ENCODE measurements at places on chromosomes 4 and X. TPM values are rescaled to one million over a fixed set of nuclear protein-coding genes. Genes with fewer than 3 reads are reported as not detected.

DNA sequence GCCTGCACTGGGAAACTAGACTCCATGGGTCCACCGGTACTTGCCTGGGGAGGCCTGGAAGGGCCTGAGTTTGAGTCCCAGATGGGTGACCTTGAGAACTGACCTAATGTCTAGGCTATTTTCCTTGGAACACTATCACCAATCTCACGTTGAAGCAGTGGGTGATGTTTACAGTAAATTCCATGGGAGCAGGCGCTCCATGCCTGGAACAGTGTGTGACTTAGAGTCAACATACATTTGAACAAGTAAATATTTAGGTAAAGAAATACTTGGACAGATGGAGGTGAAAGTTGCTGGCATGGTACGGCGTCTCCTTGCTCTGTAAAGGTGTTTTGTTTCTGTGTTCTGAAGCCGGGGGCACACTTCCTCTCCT, 47.5 kb downstream of the TBC1D14 start:
- DNase-seq: no peak

- no peak for DNase-seq
Observed at GRCh38 chr4:111883557-111883999, 261.7 kb upstream of the FAM241A start.

DNA sequence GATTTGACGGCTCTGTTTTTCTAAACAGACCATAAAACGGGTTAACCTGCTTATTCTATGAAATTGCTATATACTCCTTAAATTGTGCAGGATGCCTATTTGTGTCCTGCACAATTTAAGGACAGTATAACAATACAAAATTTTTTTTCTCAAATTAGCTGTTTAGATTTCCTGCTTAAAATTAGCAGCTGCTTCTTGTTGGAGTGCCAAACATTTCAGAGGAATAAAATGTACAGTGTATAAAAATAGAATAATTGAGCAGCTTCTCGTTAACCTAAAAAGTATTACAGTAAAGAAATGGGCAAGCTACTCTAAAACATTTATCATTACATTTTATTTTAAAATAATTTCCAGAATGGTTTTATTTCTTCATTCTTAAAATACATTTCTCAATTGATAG, 100.5 kb downstream of the PPA2 start:
- no peak for DNase-seq

Gene SYP
- total RNA-seq: 2.1 TPM

Gene LRIT3
- 0.14 TPM for total RNA-seq

Gene RHOH
- 0.37 TPM for total RNA-seq

Gene LDB2
- 45.4 TPM for total RNA-seq
